ENCODE measurements at places on chromosomes 7 and 10.

GRCh38 chr7:96080027-96080426 is 241.9 kb downstream of the SLC25A13 start:
- no peak for DNase-seq

GRCh38 chr7:108266035-108266434 is 135.9 kb upstream of the LAMB4 start:
- no peak for DNase-seq

- DNase-seq, result no peak
Observed at GRCh38 chr7:132177708-132178401, 398.4 kb downstream of the PLXNA4 start.

- peak; percentile 66 for DNase-seq
Observed at GRCh38 chr7:101377189-101377736, 14.6 kb downstream of the COL26A1 start.

- DNase-seq, result no peak
Observed at GRCh38 chr7:46207931-46208634, 287.0 kb upstream of the IGFBP3 start.

DNA sequence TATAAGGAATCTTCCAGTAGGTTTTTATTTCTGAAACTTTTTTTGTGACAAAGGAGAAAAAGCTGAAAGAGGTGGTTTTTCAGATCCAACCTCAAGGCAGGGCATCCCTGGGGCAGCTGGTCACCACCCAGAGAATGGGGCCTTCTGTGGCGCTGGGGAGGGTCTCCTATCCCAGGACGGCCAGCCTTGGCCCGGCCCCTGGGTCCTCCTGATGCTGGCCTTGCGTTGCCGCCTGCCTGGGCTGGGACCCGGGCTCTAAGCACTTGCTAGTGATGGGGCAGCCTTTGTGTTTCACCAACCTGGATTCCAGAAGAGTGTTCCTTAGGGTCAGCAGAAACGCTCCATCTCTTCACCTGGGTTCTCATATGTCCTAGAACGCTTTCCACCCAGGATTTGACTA is 16.3 kb downstream of the SHH start:
- no peak for DNase-seq

DNA sequence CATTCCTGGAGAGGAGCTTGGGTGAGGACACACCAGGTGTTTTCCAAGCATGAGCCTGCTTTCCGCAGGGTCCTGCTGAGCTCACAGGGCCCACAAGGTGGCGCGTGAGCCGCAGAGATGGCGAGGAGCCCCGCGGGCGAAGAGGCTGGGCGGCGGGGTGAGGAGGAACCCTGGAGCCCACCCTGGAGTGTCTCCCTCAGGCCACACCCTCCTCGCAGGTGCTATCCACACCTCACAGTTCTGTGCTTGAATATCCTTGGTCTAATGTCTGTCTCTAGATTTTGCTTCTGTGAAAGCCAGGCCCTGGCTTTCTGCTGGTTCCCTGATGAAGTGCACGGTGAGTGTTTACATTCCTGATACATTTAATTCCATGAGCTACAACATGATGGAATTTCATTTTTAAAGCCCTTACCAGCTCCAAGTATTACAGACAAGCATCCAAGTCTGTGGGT is 433.6 kb downstream of the ACTR3B start:
- no peak for DNase-seq

DNA sequence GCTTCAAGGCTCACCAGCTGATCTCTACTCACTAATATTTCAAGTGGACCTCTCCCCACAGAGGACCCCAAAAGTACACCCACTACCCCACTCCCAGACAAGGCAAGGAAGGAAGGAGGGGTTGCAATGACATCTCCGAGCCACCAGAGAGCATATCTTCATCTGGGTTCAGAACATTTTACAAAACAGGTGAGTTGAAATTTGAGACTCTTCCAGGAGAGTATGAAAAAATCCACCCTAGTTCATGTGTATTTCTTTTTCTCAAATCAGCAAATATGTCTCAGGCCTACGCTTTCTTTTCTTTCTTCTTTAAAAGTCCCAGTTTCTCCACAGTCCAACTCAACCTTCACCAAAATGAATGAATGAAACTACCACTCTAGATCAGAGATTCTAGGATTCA is 61.9 kb downstream of the SGMS1 start:
- DNase-seq, result no peak

DNA sequence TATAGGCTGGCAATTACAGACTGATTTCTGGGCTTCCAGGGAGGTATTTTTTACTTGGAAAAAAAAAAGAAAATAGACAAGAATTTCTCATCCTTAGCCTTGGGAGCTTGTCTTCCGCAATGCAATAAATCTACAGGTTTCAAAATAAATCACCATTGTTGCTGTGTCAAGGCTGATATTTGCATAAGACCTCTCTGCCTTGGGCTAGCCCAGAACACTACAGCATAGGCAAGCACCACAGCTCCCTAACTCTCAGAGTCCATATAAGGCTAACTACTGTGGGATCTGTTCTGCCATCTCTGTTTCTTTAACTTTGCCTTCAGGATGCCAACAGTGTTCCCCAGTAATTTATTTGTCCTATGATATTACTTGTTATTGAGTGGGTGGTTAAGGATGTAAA is 64.4 kb downstream of the ZWINT start:
- DNase-seq, result no peak

- no peak for DNase-seq
Observed at GRCh38 chr7:77157446-77157845, 35.0 kb downstream of the CCDC146 start.

DNA sequence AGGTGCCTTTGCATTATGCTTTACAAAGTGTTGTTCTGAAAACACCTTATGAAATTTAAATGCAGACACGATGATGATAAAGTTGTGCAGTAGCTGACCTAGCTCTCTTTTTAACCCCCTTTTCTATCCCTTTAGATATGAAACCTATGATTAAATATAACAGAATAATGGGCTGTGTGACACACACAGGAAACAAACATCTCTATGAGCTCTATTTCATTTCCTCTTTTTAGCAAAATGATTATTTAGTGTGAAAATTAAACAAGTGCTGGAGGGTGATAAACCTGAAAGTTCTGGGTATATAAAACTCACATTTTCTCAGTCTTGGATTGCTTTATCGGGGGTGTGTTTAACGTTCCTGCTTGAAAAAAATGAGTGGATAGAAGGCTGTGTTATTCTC is 1310.5 kb upstream of the CELF2 start:
- DNase-seq, result no peak

DNA sequence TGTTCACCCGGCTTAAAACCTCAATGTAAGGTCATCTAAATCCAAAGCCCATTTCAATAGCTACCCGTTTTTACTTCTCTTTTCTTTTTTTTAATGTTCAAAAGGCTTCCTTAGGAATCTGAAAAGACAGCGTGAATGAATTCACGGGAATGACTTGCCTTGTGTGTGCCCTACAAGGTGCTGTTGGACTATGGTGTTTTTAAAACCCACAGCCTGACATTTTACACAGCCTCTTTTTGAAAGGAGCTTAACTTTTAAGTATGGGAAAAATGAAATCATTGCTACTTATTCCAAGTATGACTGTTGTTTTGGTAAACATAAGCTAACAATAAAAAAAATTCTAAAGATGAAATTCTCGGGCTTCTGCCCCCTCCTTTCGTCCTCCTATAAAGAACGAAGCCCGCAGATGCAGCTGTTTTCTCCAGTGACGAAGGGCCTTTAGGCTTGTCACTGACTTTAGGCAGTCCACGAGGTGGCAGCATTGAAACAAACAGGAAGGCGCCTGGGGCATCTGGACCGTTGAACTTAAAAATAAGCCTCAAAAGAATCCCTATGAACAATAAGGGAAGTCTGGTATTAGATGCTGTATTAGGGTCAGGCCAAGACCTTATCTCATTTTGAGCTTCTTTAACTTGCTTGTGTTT is 141.3 kb downstream of the NRP1 start:
- peak; percentile 90 for DNase-seq

GRCh38 chr10:114987995-114988394 is 50.0 kb downstream of the TRUB1 start:
- DNase-seq, result peak; percentile 84

- no peak for DNase-seq
Observed at GRCh38 chr10:16381083-16381482, 55.7 kb upstream of the PTER start.

- no peak for DNase-seq
Observed at GRCh38 chr7:54857294-54857693, 98.3 kb upstream of the SEC61G start.

DNA sequence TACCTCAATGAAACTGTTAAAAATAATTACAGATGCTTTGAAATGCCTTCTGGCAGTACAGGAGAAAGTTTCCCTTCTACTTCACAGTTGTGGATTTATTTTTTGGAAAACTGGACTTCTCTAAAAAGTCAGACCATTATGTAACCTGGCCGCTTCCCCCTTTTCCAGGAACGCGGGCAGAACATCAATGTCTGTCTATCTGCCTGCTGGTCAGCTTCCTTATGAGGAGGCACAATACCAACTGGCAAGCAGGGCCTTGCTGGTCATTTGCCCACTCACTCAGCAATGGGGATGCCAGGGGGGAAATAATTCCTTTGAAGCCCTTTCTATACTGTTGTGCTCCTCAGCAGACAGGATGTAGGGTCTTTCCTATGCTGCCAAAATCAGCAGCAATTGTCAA is 22.5 kb upstream of the ADRB1 start:
- no peak for DNase-seq

- DNase-seq, result no peak
Observed at GRCh38 chr7:115708013-115708341, 322.6 kb downstream of the TFEC start.

- peak; percentile 83 for DNase-seq
Observed at GRCh38 chr10:30172673-30173072, 113.3 kb upstream of the JCAD start.

GRCh38 chr7:152979376-152979775 is 219.8 kb downstream of the ACTR3B start:
- DNase-seq, result no peak

- peak; percentile 58 for DNase-seq
Observed at GRCh38 chr7:7122701-7123281, 59.6 kb upstream of the C1GALT1 start.

DNA sequence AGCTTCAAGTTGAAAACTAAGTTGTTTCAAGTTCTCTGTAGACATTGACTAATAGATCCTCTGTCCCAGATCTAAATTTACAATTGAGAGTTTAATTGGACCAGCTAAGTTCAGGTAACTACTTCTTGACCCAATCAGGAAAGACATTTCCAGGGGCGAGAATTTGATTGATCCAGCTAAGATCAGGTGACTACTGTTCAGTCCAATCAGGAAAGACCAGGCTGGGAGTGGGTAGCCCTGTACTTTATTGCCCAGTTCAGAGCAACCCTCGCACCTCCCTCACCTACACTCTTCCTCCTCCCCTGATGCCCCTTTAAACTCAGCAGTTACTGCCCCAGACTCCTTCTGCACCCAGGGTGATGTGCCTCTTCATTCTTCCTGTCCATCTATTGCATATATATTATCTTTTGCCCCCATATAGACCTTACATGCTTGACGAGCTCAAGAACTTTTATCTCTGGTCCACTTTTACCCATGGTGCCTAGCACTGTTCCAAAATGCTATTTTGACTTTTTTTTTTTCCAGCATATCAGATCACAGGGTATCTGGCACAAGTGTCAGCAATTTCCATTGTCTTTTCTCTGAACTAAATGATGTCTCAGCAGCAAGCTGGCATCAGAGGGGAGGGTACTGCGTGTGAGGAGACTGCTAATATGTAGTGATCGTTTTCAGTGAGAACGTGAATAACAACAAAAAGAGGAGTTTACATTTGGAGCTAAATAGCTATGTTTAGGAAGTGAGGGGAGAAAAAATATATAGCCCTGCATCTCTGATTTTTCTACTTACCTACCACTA is 169.4 kb downstream of the KIAA1217 start:
- no peak for DNase-seq

DNA sequence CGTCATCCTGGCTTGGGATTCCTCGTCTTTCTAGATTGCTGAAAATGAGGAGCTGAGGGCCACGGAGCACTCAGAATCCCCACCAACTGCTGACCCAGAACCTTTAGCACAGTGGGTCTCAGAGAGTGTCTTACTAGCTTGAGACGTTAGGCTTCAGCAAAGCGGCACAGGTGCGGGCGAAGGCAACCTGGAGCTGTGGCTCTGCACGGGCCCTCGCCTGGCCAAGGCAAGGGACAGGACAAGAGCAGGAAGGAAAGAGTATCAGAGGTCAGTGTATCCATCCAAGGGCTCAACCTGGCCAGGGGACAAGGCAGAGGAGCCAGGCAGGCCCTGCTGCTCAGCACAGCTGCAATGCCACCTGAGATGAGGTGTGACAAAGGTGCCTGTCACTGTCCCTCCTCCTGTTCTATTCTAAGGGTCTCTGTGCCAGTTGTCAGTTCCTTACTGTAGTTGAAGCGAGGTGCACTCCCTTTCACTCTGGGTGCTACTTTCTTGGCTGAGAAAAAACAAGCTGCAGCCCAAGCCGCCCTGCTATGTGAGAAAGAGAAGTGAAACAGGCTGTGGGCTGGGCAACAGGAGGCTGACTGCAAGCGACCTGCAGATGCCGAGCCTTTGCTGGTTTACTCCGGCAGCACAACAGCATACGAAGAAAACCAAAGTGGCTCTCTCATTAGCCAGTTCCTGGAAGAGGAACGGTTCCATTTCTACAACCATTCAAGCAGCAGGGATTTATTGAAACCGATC is 33.3 kb upstream of the KDM7A start:
- DNase-seq, result no peak

DNA sequence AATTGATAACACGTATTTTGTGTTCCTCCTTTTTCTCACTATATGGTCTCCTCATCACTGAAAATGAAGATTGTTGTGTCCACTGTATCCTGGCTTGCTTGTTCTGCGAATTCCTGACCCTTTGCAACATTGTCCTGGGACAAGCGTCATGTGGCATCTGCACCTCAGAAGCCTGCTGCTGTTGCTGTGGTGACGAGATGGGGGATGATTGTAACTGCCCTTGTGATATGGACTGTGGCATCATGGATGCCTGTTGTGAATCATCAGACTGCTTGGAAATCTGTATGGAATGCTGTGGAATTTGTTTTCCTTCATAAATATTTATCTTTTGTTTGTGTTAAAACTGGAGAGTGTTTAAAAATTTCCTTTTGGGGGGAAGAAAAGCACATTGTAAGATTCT is 93.7 kb downstream of the MDFIC start:
- peak; percentile 73 for DNase-seq

DNA sequence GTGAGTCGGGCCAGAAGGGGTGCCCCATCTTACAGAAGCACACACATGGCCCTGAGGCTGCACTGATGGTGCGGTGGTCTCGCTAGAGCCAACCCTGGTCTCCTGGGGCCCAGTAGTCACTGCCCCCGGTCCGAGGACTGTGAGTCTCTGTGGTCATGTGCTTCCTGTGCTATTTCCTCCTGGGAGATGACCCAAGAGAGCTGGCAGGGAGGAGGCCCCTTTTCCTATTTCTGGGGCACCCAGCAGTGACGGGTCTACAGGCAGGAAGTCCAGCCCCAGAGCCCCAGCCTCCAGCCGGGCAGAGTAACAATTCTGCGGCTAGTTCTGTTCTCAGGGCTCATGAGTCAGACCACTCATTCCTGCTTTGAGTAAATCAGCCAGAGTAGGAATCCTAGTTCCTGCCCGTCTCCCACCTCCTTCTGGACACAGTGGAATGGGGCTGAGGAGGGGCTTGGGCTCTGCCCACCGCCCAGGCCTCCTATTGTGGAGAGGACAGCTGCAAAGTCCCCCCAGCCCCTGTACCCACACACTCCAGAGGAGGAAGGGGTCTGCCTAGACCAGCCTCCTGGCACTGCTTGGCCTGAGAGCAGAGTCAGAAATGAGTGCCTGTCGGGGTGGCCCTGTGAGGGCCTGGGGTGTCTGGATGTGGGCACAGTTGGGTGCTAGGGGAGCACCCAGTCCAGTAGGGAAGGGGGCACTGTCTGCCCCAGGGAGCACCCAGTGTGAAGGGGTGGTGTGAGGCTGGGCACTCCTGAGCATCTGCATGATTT is 80.5 kb upstream of the PPIF start:
- DNase-seq, result peak; percentile 93

GRCh38 chr7:2996141-2996540 is 47.5 kb downstream of the CARD11 start:
- no peak for DNase-seq

GRCh38 chr7:69981646-69982045 is 383.4 kb downstream of the AUTS2 start:
- no peak for DNase-seq
